ENCODE measurements at places on chromosomes 4 and X. TPM values are rescaled to one million over a fixed set of nuclear protein-coding genes. Genes with fewer than 3 reads are reported as not detected.

Gene ZNF185
- 2.3 TPM for total RNA-seq

Gene ENPEP
- total RNA-seq: 0.16 TPM

Gene MAGEB18
- not detected for total RNA-seq

Gene SAT1
- 94.7 TPM for total RNA-seq

Gene NAP1L3
- total RNA-seq: 1.6 TPM

Gene TREX2
- 2.5 TPM for total RNA-seq

Gene NCAPG
- total RNA-seq: 75.6 TPM

Gene AFF2
- total RNA-seq: 0.42 TPM

Gene RAB40AL
- 0.64 TPM for total RNA-seq

Gene CLIC2
- not detected for total RNA-seq

Gene SLC49A3
- 0.61 TPM for total RNA-seq

Gene ZDHHC9
- total RNA-seq: 16.4 TPM

Gene PAGE5
- total RNA-seq: 1.1 TPM

Gene PDGFC
- total RNA-seq: not detected

Data from activated T-helper 17 cell treated with anti-CD3 and anti-CD28 coated beads, Interleukin-2, amount 50 U/mL, for 72 hours (primary cell).